ENCODE measurements at places on chromosomes 6 and 20. TPM values are rescaled to one million over a fixed set of nuclear protein-coding genes. Genes with fewer than 3 reads are reported as not detected.

GRCh38 chr6:106084106-106084988 lies 1.8 kb upstream of the PRDM1 start:
- peak overlapping the region; percentile 87 for H3K27ac ChIP-seq
- no peaks in the 10 kb centered on the region for H3K27me3 ChIP-seq
- H3K4me3 ChIP-seq, result no peak overlapping the region
- no peaks in the 10 kb centered on the region for H3K36me3 ChIP-seq
- H3K4me1 ChIP-seq, result peaks cover 46% of the 10 kb centered on the region

- H3K4me1 ChIP-seq, result no peaks in the 10 kb centered on the region
- H3K27ac ChIP-seq, result no peak overlapping the region
- no peaks in the 10 kb centered on the region for H3K27me3 ChIP-seq
- H3K36me3 ChIP-seq, result no peaks in the 10 kb centered on the region
Measured at GRCh38 chr6:53581856-53582255, 37.0 kb upstream of the GCLC start.

- peaks cover 3% of the 10 kb centered on the region for H3K4me1 ChIP-seq
- no peak for DNase-seq
- no peaks in the 10 kb centered on the region for H3K27me3 ChIP-seq
- H3K36me3 ChIP-seq, result no peaks in the 10 kb centered on the region
Measured at GRCh38 chr6:150680510-150680909, 80.8 kb downstream of the PLEKHG1 start.

Gene RIPPLY2
- total RNA-seq, result not detected

Gene TNF
- total RNA-seq, result 1.1 TPM
